Activated T-cell treated with anti-CD3 and anti-CD28 coated beads, Interleukin-2, amount 50 U/mL, for 48 hours (primary cell): ENCODE measurements at places on chromosomes 4 and X.

- DNase-seq, result no peak
These were observed 75.6 kb upstream of the SOX3 start for GRCh38 chrX:140580478-140580877.

- no peak for DNase-seq
These were observed 39.0 kb downstream of the ATOH1 start for GRCh38 chr4:93867416-93868001.

DNA sequence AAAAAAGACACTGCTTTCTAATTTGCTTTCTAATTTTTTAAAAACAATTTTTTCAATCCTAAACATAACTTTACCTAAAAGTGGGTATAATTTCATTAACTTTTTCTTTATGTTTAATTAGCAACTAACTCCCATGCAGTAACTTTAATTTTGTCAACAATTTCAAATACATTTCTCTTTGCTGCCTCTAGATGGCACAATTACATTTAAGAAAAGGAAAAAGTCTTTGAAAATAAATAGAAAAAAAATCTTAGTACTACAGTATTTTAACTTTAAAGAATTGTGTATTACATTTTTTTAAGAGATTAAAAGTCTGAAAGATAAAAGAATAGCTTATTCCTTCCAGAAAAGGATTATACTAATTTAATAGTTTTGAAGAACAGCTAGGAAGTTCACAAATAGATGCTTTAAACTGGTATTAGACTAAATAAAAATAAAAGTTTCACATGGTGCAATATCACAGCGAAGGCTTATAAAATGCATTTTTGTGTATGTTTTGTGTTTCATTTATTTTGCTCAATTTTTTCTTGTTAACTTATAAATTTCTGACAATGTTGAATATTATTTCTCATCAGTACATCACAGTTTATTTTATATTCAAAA is 105.1 kb downstream of the ADGRA3 start:
- no peak for DNase-seq

DNA sequence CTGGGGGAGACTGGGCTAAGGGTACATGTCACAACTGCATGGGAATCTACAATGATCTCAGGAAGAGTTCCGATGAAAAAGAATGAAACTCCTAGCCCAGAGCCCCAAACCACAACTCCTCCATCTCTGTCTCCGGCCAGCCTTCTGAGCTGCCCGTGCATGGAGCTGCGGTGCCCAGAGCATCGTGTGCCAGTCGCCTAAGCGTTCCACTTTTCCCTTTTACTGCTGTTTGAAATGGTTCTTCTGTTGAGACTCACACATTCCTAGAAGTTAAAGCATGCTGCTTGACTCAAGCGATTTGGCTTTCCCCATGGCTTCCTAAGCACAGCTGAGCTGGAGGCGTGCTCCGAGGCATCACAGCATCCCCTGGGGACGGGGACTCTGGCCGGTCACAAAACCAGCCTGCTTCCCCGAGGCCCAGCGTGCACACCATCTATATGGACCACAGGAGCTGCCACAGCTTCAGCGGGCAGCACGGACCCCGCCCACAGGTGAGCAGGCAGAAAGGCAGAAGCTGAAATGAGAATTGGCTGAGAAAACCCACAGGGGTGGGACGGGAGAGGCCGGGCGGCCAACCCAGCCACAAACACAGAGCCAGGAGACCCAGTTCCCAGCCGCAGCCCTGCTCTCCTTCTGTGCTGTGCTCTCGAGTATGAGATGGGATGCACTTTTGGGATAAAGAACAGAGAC is 5.0 kb downstream of the CCNQ start:
- no peak for DNase-seq

- no peak for DNase-seq
These were observed 14.2 kb downstream of the CPE start for GRCh38 chr4:165393051-165393450.

GRCh38 chr4:77240469-77241066 is 83.6 kb downstream of the CCNG2 start:
- peak; percentile 77 for DNase-seq

DNA sequence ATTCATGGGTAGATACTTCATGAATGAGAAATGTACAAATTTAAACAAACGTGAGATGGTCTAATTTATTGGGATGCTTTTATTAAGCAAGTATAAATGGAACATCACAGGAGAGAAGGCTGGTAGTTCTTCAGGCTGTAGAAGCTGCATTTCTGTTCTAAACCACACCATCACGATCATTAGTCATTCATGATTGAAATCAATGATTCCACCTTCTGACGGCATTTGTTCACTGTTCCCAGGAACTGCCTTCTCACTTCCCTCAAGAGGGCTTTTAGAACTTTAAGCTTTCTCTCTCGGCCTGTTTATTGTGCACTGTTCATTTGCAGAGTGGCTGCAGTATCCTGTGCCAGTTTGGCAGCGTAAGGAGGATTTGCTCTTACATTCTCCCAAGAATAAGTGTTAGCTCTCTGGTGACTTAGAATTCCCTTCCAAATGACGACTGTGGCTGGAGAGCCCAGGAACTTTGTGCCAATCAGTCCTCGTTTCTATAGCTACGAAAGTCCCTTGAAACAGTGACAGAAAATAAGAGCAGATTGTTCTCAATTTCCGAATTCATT is 54.7 kb downstream of the MFAP3L start:
- DNase-seq, result no peak

DNA sequence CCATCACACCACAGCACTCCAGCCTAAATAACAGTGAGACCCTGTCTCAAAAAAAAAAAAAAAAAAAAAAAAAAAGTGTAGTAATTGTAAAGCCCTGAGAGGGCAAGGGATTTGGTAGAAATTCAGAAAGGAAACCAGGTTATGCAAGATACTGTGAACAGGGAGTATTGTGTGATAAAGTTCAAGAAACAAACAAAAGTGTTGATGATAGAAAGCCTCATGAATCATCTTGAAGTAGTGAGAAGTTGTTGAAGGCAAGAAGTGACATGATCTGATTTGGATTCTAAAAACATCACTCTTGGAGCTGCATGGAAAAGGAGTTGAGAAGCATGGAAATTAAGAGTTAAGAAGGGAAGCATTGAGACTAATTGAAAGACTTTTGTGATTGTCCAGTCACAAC is 102.2 kb downstream of the RAP1GDS1 start:
- DNase-seq, result no peak
